Stimulated activated naive CD4-positive, alpha-beta T cell treated with Interleukin-2 at 50 U/mL for 16 hours (primary cell): ENCODE measurements at places on chromosomes 3 and 15.

DNA sequence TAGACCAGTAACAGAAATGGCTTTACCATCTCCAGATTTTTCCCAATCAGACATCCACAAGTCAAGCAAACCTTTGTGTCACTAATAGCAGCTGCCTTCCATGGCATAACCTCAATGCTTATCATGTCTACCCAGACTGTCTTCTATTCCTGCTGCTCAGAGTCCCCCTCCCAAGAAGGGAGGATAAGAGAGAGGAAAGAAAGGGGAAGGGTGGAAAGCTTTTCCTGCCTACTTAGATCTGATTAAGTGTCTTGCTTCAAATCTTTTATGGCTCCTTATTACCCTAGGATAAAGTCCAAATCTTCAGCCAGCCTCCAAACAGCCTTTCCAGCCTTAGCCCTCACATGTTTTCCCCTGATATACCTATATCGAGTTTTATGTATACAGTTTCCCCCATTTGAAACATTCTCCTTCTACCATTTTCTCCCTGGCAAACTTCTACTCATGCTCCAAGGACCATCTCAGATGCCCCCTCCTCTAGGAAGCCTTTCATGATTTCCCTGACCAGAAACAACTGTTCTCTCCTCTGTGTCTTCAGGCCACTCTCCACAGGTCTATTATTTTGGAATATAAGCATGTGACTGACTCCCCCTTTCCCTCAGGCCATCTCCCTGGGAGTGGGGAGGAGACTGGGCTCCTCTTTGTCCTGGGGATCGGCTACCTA lies 7.9 kb upstream of the SSUH2 start:
- DNase-seq: no peak

GRCh38 chr15:35349916-35350315 lies 196.0 kb downstream of the DPH6 start:
- DNase-seq: no peak

GRCh38 chr15:64894395-64895056 lies 17.2 kb upstream of the ANKDD1A start:
- peak; percentile 69 for DNase-seq

- DNase-seq: no peak
Measured at GRCh38 chr3:8990266-8991215, 27.3 kb upstream of the RAD18 start.

DNA sequence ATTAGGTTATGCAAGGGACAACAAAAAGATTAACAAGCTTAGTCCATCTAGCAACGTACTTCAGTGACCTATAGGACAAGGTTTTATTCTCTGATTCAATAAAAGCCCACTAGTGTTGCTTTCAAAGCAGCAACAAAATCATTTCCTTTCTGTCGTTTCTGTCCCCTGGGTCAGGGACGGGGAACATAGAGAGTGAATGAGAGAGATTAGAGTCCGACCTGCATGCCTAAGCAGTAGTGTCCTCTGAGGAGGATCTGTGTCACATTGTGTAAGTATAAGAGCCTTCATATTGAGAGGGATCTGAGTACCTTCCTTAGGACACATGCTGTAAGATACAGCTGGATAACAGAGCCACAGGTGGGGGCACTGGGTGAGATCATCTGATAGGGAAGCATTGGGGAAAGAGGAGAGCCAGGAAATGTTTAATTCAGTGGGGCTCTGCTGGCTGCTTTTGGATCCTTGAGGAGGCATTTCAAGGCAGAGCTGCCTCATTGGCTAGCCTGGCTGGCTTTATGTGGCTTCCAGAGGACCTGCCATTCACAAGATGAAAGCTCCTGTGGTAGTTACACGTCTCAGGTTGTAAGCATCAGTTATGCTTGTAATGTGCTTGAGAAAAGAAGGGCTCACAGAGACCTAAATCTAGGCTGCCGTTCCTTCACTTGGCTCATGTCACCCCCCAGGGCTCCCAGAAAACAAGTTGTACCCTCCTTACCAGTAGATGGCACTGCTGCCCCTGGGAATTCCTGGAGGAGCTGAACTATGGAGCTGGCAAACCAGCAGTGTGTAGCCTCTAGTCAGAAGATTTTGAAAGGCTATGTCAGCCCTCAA lies 2.7 kb downstream of the TMEM108 start:
- DNase-seq: no peak

DNA sequence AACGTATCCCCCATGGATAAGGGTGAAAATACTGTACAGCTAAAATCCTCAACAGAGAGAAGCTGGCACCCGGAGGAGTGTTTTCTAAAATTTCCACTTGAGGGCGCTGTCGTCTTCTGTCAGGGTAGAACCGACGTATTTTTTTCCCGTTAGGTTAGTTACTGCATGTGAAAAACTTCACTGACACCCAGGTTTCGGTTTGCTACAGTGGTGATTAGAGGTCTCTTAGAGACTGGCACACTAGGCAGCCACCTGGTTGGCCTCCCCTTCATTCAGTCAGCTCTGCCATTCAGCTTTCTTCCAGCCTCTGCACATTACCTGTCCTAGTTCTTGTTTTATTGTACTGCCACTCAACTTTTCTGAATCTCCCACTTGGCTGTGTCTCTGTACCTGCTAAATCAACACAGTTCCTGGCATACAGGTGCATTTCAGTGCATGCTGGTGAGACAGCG lies 18.4 kb downstream of the CCK start:
- DNase-seq: peak; percentile 36
